ENCODE measurements at places on chromosomes 5 and 9. TPM values are rescaled to one million over a fixed set of nuclear protein-coding genes. Genes with fewer than 3 reads are reported as not detected.

The SLC34A1 gene
- total RNA-seq: not detected

The DIPK1B gene
- 12.7 TPM for total RNA-seq

The C5orf47 gene
- not detected for total RNA-seq

The QRFP gene
- not detected for total RNA-seq

The CERCAM gene
- 79.0 TPM for total RNA-seq

The C5orf58 gene
- total RNA-seq: not detected

The TMEM174 gene
- total RNA-seq: not detected

The PAEP gene
- not detected for total RNA-seq

- DNase-seq: peak; percentile 77
Measured at GRCh38 chr9:21801683-21802417, 586 bp upstream of the MTAP start.

DNA sequence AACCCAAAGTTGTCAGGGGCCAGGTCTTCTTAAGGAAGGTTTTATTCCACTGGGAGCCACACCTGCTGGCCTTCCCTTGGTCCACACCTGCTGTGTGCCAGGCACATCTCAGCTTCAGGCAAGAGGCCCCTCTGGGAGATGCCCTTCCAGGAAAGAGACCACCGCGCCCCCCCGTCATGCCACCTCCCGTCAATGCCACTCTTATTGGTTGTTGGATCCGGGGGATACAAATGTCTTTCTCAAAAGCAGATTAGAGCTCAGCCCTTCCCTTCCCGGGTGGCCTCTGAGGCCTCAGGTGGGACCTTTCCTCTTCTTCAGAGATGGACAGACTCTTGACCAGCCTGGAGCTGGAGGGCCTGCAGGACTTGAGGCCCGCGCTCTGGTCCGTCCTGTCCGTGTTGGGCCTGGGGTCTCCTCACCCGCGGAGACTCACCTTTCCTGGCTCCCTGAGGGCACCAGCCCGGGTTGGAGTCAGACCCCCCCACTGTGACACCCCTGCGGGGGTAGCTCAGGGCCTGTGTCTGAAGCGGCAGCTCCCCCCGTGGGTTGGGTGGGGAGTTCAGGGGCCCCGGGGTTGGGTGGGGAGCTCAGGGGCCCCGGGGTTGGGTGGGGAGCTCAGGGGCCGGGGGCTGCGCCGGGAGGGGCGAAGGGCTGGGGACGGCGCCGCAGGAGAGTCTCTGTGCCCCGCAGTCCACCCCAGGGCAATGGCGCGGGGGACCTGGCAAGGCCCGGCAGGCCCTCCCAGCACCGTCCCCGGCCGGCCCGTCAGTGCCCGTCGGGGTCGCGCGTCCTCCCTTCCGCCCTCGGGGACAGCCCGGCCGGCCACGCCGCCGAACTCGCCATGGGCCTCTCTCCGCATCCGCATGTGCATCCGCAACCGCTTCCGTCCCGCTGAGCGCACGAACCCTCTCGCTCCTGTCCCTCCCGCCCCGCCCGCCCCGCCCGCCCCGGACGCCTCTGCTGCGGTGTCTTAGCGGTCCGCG, 3.7 kb upstream of the SLC9A3 start:
- peak; percentile 70 for DNase-seq

GRCh38 chr5:65127161-65127901, 354.4 kb downstream of the ADAMTS6 start:
- DNase-seq: no peak

DNA sequence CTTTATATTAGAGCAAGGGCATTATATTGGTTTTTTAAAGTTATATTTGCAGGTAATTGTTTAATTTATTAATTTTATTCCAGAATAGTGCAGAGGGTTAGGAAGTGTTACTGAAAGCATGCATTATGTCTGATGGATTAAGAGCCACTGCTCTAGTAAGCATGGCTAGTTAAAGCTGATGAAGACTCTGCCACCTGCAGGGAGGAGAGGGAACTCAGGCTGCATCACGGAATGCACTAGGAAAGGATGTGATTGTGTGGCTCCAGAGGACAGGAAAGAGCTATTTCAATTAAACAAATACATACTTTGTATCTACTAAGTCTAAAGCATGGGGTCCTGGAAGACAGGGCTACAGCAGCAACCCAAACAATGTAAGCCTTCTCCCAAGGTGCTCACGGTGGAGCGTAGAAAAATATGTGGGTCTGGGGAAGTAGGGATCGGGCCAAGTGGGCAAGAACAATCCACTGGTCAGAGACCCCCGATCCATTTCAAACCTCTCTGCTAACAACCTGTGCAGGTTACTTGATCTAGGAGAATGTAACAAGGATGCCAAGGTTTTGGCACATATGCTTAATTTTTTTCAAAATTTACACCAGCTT, 15.3 kb upstream of the GRXCR2 start:
- no peak for DNase-seq

DNA sequence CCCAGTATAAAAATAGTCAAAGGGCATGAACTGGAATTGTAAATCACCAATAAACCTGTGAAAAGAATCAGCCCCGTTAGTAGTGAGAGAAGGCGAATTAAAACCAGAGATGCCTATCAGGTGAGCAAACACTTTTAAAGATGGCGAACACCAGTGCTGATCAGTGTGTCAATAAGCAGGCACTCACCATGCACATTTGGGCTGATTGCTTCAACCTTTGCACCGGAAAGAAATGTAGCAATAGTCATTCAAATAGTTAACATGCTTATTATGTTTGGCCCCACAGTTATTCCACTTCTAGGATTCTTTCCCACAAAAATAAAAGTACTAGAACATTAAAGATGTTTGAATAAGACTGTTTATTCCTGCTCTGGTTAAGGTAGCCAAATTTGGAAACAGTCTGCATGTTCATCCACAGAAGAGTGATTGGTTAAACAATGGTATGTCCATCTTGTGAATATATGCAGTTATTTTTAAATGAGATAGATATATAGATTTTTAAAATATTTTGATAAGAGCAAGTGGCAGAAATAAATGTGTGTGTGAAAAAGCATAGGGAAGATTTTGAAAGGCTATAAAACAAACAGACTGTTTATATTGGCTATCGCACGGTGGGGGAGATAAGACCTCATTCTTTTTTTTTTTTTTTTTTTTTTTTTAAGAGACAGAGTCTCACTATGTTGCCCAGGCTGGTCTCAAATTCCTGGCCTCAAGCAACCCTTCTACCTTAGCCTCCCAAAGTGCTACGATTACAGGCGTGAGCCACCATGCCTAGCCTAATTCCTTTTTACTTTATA, 112.2 kb downstream of the PIP5K1B start:
- DNase-seq: no peak

DNA sequence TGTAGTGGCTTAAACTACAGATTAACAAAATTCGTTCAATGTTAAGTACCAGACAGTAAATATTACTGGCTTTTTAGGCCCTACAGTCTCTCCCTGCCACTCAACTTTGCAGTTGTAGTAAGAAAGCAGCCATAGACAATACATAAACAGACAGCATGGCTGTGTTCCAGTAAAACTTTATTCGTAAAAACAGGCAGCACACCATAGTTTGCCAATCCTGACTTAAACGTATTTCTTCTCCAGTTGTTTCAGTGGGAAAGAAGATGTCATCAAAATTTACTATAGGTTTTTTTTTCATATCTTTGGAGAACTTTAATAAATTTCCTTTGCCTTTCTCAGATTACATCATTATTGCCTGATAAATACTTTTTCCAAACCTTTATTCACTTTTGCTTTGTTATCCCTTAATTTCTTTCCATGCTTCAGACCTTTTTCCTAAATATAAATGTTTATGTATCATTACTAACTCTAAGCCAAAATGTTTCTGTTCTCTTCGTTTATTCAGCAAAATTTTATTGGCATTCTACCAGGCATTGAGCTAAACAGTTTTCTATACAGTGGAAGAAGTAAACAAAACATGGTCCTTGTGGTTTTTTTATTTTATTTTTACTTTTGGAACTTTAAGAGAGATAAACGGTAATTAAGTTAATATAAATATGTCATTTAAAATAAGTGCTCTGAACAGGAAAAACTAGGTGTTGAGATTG, 64.5 kb downstream of the SLF1 start:
- no peak for DNase-seq

GRCh38 chr9:134328341-134328840, 2.1 kb downstream of the RXRA start:
- DNase-seq: no peak

DNA sequence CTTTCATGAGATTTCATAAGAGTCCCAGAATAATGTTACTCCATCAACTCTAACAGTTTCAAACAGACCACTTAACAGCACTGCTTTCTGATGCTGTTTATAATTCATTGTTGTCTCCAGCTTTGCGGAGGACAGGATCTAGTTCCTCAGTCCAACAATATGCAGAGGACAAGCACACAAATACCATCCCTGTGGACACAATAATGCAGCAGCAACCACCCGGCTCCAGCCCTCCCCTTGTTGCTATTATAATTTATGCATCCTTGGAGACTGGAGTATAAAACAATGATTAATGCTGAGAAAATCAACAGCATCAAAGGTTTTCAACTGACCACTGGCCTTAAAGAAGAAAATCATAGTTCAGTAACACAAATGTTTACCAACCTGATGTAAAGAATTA, 108.3 kb downstream of the DENND1A start:
- no peak for DNase-seq

DNA sequence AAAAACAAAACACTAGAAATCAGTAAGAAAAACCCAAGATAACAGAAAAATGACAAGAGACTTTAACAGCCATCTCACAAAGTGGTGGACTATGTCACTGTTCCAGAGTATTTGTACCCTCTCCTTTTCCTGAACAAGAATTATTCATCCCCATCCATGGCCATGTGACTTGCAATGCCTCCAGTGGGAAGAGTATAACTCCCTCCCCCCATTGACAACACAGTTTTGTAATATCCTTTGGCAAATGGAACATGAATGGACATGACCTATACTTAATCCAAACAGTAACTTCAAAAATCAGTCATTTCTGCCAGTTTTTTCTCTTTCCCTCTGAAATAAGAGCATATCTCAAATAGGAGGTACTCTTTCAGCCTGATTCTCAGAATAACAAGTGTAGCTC, 33.9 kb downstream of the PTBP3 start:
- DNase-seq: no peak

GRCh38 chr5:119313658-119314605, 41.9 kb upstream of the TNFAIP8 start:
- peak; percentile 77 for DNase-seq

DNA sequence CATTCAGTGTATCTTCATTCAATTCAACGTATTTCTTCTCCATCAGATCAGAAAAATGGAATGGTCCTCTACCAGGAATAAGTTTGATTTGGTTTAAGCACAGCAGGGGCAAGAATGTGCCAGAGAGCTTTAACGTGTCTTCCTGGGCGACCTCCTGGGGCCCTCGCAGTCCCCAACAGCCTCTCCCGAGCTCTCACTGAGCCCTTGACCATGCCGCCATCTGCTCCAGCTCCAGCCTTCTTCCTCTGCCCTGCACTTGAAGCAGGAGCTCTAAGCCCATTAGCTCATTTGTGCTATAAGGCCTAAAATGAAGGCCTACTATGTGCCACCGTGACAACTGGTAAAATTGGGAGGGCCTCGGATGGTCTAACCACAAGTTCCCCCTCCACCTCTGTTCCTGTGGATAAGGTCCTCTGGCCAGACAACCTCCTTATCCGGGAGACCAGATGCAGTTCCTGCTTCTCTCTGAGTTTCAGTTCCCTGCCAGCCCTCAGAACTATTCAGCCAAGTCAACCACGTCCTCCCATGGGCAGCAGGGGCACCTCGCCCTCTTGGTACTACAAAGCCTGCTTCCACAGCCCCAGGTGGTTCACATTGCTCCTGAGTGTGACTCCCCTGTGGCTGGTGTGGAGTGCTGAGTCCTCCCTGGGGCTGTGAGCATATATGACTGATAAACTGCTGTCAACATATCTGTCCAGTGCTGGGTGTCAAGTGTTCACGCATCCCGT, 35.8 kb downstream of the C5orf15 start:
- DNase-seq: peak; percentile 36

DNA sequence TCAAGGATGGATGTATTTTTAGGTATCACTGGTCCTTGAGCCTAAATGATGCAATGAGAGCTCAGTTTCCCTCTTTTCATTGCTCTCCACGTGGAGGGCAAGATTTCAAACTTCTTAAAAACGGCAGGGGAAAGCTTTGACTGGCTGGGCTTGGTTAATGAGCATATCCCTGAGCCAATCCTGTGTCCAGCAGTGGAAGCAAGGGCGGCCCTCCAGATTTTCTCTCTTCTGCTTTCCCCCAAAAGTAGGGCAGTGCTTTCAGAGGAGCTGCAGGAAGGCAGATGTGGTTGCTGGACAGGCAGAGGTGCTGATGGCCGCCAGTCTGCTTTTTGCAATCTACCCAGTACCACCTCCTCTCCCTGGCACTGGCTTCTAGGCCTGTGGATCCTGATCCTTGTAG, 30.0 kb upstream of the TBC1D2 start:
- DNase-seq: no peak

DNA sequence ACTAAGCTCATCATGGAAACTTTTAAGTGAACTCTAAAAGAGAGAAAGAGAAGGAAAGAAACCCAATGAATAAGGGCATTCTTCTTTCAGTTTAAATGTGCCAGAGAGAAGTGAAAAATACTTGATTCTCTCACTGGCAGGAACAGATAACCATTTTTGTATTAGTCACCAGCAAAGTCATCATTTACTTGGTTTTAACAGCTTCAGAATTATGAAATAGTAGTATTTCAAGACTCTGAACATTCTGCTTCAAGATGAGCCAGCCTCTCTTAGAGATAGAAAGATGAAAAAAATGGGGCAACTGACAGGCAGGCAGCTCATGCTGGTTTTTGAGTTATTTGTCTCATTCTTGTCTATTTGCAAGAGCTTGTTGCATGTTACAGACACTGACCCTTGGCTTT, 103.5 kb downstream of the GCNT1 start:
- no peak for DNase-seq

DNA sequence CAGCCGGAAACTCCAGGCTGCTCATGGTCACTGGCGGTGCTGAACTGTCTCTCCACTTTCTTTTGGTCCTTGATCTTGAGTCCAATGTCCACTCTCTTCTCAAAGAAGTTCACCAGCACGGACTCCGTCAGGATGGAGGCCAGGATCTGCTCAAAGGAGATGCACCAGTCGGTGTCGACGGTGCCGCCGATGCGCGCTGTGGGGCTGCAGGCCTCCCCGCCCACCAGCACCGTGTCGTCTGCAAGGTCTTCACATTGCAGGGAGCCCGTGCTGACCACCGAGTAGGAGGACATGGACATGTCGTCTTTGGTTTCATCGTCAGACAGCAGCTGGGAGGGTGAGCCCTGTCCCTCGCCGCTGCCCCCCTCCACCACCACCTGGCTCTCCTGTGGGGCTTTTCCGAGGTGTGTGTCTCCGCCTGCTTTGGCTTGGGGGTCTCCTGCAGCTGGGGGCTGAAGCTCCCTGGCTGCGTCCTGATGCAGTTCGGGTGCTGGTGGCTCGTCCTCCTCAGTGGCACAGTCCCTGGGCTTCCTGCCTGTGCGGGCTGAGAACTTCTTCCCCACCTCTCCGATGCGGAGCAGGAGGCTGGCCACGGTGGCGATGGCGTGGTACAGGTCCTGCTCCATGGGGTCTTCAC, 5.0 kb upstream of the MRNIP start:
- DNase-seq: no peak

DNA sequence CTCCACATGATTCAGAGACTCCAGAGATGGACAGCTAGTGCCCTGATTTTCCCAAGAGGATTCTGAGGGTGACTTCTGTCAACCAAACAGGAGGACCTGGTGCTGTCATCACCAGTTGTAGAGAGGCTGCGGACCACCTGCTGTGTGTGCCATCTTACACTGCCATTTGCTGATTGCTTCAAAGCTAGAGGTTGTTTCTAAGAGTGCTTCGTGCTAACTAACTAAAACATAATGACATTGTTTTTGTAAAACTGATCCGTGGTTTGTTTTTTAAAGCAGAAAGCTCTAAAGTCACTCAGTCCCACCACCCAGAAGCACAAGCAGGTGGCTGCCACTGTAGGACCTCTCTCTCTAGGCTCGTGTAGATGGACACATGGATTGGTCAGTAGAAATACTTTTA, 12.2 kb downstream of the TENT4A start:
- no peak for DNase-seq

- DNase-seq: no peak
Measured at GRCh38 chr5:72194846-72195245, 87.6 kb downstream of the MAP1B start.
